Spleen (tissue), 13 donors: ENCODE measurements at places on chromosomes 2 and 18.

- DNase-seq = no peak
Measured at GRCh38 chr2:229731363-229731762, 17.0 kb upstream of the DNER start.

GRCh38 chr2:192993059-192993458 is 798.3 kb upstream of the TMEFF2 start:
- no peak for DNase-seq

- DNase-seq = no peak
Measured at GRCh38 chr2:147405651-147406050, 439.2 kb upstream of the ACVR2A start.

DNA sequence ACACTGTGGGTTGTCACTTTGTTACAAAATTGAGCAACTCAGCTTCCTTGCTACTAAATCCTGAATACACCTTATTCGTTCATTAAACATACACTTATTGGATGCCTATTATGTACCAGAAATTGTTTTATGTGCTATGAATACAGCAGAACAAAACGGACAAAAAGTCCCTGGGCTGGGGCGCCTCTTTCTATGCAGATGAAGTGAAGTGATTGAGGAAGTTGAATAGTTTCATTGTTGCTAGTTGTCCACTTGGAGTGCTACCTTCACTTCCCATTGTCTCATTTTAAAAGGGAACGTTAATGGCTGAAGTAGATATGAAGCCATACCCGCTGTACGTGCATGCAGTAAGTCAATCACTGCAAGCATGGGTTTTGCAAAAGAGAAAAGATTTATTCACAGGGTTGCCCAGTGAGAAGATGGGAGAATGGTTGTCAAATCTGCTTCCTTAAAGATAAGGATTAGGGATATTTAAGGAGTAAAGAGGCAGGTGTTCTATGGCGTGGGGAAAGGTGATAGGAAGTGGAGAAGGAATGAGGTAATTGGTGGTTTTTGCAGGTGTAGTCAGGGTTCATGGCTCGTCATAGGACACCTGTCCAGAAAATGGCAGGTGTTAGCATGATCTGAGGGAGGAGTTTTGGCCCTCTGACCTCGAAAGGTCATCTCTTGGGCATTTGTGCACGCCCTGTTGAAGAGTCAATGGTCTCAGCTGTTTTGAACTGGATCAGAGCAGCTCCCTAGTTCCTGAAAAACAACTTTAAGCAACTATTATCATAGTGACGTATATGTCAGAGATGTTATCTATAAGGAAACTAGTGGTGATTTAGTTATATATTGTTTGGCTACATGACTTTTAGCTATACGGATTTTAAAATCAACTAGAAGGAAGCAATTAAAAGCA is 23.5 kb downstream of the TRPM8 start:
- DNase-seq = no peak

GRCh38 chr2:26471766-26472706 is 5.9 kb downstream of the OTOF start:
- peak; percentile 49 for DNase-seq

DNA sequence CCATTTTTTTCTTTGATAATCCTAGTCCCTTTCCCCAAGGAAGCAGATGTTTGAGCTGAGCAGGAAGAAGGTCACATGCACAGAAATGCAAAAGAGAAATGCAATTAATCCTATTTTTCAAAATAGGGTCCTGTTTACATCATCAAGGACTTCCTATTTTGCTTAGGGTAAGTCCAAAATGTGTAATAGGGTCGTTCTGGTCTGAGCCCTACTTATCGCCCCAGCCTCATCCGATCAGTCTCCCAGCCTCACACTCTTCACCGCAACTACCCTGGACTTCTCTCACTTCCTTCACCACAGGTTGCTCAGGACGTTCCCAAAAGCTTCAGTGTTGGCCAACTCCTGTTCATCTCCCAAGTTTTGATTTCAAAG is 32.8 kb downstream of the FOSL2 start:
- DNase-seq = no peak

- peak; percentile 78 for DNase-seq
Measured at GRCh38 chr2:71277536-71278103, 50.7 kb upstream of the PAIP2B start.

GRCh38 chr18:41119031-41119430 is 836.0 kb upstream of the PIK3C3 start:
- no peak for DNase-seq

- no peak for DNase-seq
Measured at GRCh38 chr2:222292149-222293134, 6.4 kb downstream of the PAX3 start.

DNA sequence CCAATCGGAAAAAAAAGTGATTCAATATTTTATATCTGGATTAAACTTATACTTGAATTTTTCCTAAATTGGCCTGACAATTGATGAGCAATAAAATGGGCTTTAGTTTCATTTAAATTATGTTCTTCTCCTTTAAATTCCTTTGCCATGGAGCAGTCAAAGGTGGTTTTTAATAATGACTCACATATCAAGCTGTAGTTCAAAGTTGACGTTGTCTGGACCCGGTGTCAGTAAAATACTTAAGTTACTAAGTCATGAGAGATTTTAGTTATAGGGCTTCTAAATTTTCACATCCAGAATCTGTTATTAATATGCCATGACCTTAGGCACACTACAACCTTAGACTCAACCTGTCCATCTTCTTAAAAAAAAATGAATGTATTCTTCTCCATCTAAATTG is 62.5 kb downstream of the CDH2 start:
- no peak for DNase-seq

GRCh38 chr2:233448220-233448559 is 93.9 kb downstream of the DGKD start:
- DNase-seq = peak; percentile 41

- no peak for DNase-seq
Measured at GRCh38 chr2:65663831-65664407, 231.5 kb upstream of the SPRED2 start.

DNA sequence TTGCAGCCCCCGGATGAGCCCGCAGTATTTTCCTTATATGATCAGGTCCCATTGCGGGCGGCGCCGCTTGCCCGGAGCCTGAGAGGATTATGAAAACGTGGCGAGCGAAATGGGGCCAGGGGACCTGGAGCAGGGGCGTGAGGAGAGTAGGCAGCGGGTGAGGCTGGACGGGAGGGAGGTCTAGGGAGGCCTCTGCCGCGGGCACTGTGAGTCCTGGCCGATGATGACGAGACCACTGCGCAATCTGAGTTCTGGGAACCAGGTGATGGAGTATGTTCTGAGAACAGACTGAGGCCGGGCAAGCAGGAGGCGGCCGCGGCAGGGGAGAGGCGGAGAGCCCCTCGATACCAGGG is 790 bp upstream of the ACAA2 start:
- no peak for DNase-seq

GRCh38 chr2:214946949-214947348 is 137.5 kb upstream of the BARD1 start:
- DNase-seq = no peak

DNA sequence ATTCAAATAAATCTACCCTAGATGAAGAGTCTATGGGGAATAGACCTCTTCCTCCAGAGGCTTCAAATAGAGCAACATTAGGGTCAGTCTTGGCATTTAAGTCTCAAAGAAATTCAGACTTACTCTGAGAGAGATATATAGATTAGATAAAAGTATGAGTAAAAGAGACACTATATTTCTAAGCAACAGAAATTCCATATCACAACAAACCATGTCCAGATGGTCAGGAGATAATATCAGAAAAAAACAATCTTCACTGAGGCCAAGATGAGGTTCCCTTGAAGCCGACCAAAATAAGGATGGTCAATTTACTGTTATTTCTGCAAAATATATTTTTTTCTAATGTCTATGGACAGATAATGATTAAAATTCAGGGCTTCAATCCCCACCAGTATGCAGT is 89.1 kb upstream of the NOSTRIN start:
- DNase-seq = no peak

GRCh38 chr2:238105506-238106338 is 5.6 kb downstream of the ESPNL start:
- DNase-seq = peak; percentile 77

DNA sequence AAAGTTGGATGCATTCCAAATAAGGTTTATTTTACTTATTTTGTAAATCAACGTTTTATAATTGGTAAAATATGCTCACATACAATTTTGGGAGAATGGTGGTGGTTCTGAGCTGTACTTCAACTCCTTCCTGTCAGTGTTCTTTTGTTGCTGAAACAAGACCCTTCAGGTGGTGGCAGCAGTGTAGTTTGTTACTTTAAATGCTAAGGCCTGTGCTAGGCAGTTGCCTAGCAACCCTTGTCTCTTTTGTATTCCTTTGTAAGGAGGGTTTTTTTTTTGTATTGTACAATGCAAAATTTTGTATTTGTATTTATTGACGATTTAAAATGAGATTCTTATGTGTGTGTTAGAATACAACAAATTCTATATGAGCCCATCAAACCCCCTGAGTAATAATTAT is 166.0 kb upstream of the FAM98A start:
- DNase-seq = no peak

DNA sequence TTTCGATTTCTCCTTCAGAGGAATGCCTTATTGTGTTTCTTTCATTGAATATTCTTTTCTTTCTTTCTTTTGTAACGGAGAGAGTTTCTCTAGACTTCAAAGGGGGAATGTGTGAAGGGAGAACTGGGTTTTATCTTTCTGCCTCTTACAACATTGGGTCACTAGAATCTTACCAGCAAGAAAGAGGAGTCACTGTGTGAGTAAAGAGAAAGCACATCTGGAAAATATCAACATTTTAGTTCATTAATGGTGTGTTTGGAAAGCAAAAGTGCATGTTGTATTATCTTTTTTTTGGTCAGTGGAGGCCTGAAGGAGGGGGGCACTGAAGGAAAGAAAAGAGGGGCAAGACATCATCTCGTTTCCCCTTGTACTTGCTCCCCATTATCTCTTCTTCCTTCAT is 86.6 kb upstream of the THOC1 start:
- DNase-seq = no peak

DNA sequence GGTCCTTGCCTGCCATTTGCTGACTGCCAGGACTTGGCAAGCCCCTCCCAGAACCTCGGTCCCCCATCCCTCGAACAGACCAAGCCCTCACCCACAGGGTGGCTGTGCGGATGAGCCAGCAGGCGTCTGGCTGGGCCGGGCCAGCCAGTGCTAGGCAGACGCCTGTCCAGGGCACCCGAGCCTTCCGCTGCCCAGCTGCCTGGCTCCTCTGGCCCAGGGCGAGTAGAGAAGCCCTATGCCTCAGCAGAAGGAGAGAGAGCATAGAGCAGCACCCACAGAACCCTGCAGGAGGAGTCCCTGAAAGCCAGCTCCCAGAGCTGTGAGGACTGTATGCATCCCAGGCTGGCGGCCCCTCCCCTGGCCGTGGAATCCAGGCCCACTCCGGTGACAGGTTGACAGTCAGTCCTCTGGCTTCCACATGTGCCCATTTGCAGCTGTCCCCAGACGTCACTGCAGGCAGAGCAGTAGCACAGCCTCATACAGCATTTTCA is 62.1 kb upstream of the GLI2 start:
- no peak for DNase-seq

DNA sequence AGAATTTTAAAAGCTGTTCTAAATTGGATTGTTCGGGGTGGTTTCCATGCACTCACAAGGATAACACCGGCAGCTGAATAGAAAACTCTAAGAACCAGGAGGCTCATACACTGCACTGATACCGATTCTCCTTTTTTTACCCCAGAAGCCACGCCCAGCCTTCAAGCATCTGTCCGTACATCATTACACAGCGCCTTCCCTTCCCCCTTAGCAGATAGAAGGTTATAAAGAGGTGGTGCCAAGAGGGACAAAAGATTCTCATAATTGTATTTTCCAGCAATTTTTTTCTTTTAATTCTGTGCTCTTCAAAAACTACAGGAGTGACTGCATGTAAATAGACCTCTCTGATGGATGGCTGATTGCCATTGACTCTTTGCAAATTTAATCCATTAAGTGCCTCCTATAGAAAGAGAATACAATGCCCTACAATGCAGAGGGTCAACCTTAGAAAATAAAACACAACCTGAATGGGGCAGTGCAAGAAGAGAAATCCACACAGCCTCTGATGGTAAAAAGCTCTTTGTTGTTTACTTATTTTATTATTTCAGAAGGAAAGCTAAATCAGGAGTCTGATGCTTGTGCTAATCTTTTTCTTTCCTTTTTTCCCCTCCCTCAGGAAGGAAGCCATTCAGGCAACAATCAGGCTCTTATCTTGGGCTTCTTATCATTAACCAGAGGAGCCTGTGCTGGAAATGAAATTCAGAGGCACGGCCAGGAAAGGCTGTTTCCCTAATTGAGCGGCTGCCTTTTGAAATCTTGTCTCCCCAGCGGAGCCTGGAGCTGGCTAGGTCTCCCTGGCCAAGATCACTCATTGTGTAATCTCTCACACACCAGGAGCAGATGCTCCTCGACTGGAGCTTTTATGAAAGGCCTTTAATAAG is 198.9 kb upstream of the NABP1 start:
- no peak for DNase-seq
